ENCODE measurements at places on chromosomes 12 and 14. TPM values are rescaled to one million over a fixed set of nuclear protein-coding genes. Genes with fewer than 3 reads are reported as not detected.

- peak; percentile 9 for ATAC-seq
These were observed 48.1 kb downstream of the DAD1 start for GRCh38 chr14:22540811-22541360.

The C1S gene
- 13.1 TPM for total RNA-seq

- no peak for ATAC-seq
These were observed 39.8 kb downstream of the TMEM63C start for GRCh38 chr14:77221241-77221871.

DNA sequence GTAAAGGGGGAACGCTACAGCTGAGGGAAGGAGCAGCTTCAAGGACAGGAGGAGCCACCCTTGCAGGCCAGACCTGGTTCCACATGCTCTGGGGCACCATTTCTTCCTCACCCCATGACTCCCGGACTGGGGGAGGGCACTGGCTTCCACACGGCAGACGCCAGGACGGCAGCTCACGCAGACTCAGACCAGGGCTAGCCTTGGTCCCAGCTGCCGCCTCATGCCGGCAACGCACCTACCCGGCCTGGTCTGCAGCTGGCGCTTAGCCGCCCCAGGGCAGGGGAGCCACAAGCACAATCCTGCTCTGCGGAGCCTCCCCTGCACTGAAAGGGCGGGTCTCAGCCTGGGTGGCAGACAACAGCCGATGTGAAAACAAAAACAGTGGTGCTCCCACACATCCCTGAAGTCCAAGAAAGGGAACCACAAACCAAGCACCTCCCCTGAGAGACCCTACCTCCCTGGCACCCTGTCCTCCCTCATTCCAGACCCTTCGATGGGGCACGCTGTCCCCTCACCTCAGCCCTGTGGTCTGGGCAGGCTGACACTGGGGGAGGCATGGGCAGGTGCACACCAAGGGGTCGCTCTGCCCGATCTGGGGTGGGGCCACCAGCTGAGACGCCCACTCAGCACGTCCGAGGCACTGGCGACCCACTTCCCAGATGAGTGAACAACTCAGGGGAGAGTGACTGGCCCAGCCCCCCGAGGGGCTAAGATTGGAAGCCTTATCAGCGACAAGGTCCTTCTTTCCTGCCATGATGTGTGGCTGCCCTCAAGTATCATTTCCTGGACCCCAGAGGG, 65.0 kb downstream of the CHGA start:
- no peak for ATAC-seq

DNA sequence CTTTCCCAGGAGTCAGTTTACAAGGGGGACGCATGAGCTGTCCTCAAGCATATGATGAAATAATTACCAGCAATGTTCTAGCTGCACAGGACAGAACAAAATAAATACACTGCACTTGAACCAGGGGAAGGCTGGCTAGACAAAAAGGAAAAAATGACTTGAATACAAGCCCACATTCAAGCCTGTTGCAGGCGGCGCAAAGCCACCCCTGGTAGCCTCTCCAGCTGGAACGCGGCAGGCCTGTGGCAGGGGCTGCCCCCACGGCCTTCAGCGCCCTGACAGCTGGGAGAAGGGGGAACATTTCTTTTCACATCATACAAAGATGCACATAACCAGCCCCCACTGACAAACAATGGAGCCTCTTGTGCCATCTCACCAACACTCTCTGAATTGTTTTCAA, 57.1 kb downstream of the TRAFD1 start:
- no peak for ATAC-seq

- peak; percentile 13 for ATAC-seq
These were observed at the start of gene SRGAP1 for GRCh38 chr12:63844391-63845341. Gene SRGAP1 (plus strand): TSS chr12:63844700. CDS start chr12:63844817, 117 bp downstream.

- no peak for ATAC-seq
These were observed 18.2 kb downstream of the ACVRL1 start for GRCh38 chr12:51925346-51926063.

The ZFHX2 gene
- total RNA-seq, result 2.1 TPM

DNA sequence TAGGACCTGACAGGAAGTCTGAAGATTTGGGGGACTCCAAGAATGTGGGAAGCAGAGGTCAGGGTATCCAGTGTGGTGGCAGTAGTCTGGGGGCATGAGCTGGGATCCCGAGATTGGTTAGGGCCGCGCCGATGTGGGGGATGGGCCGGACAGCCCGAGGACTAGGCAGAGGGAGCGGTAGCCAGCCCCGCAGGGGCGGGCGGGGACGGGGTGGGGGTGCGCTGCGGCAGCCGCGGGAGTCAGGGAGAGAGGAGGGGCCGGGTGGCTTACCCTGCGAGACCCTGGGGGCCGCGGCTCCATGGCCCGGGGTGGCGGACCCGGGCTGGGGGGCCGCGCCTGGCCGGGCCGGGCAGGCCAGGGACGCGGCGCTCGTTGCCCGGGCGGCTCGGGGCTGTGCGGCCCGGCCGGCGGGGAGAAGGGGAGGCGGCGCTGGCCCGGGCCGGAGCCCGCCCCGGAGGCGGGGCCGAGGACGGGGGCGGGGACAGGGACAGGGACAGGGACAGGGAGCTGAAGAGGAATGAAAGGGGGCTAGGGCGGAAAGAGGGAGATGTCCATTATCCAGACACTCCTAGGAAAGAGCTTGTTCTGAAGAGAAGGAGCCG, 5.6 kb downstream of the ZNF385A start:
- ATAC-seq, result peak; percentile 31

DNA sequence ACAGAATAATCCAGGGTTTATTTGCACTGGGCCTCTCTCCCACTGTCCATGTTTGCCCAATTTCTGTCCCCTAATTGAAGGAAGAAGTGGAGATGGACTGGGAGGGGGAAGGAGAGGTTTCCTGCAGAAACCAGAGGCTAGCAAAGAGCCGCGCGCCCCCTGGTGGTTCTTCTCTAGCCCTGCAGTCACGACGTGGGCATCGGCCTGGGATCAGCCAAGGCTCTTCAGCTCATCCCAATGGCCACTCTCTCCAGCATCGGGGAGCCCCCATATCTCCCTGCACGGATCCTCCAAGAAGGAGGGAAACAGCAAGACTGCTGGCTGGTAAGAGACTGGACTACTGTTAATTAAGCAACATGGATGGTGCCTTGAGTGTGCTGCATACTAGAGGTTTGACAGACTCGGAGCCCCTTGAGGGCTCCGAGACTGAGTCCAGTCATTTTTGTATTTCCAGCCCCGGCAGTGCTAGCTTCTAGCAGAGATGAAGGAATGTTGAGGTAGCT, 18.7 kb downstream of the ZBTB39 start:
- ATAC-seq, result peak; percentile 72

GRCh38 chr14:75231320-75231719, 47.3 kb upstream of the FOS start:
- ATAC-seq, result no peak

The GPRC5D gene
- total RNA-seq, result not detected

DNA sequence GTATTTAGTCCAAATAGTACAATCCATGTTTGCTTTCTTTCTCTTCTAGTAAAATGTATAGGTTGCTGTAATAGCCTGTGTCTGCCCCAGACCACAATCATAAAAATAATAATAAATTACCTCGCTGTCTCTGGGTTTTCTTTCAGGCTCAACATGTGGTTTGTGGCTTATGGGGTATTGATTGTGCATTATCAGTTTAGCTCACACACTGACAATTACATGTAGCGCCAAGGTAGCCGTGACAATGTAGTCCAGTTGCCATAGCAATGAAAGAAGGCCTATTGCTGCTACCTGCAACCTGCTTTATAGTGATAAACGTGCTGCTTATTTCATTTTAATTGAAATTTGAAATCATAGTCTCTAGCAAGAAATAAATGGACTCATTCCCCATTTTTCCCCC, 1009.8 kb downstream of the NRXN3 start:
- no peak for ATAC-seq

The KCNC2 gene
- total RNA-seq, result not detected

GRCh38 chr14:22375321-22375930, 213.6 kb downstream of the DAD1 start:
- no peak for ATAC-seq

The RIPK3 gene
- 12.9 TPM for total RNA-seq

- no peak for ATAC-seq
These were observed 39.9 kb downstream of the TBC1D30 start for GRCh38 chr12:64864319-64864718.

DNA sequence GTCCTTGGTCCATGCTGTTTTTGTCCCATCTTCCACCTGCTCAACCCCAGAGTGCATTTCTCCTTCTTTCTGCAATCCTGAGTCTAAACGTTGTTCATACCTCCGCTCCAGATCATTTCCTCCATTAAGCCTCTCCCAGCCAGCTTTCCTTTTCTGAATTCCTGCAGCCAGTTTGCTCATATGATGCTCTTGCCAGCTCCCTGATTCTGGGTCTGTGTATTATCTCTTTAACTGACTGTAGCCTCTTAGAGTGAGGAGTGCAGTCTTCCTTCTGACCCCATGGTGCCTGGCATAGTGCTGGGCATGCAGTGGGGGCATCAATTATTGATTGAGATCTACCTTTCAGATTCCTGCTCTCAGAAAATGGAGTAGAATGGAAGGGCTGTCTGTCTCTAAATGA, 11.5 kb upstream of the TBPL2 start:
- ATAC-seq, result no peak

The PIK3C2G gene
- not detected for total RNA-seq

DNA sequence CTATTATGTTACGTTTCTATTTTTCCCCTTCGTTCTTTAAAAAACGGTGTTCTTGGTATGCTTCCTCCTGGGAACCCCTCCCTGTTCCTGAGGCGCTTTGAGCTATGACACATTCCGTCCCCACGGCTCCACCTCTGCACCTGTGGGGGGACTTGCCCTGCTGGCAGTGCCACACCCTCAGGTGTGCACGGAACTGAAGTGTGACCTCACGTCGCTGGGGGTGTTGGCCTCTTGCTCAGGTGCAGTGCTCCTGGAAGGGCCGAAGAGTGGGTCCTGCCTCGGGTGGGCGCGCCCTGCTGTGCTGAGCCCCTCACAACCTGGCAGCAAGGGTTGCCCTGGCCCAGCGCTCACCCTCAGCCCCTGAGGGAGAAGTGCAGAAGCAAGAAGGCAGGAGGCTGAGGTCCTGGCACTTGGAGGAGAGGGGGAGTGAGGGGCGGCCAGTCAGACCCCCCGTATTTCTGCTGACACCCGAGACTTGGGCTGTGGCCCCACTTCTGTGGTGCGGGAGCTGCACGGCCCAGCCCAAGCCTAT, 4.9 kb downstream of the AMN start:
- ATAC-seq, result no peak

DNA sequence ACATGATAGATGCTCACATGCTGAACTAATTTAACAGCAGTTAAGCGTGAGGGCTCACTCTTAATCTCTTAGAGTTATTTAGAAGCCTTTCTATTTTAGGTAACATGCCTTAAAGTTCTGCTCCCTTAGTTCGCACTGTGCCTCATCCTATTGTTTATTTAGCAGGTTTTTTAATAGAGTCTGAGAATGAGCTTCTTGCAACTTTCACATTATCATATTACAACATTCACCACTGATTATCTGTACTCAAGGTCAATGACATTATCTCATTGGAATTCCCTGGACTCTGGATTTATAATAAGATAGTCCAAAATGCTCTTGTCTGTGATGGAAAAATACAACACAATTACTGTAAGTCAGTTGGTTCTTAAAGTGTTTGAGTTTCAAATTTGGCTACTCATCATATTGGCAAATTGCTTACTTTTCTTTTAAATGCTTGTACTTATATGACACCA, 183.6 kb upstream of the SLC38A2 start:
- ATAC-seq, result no peak

DNA sequence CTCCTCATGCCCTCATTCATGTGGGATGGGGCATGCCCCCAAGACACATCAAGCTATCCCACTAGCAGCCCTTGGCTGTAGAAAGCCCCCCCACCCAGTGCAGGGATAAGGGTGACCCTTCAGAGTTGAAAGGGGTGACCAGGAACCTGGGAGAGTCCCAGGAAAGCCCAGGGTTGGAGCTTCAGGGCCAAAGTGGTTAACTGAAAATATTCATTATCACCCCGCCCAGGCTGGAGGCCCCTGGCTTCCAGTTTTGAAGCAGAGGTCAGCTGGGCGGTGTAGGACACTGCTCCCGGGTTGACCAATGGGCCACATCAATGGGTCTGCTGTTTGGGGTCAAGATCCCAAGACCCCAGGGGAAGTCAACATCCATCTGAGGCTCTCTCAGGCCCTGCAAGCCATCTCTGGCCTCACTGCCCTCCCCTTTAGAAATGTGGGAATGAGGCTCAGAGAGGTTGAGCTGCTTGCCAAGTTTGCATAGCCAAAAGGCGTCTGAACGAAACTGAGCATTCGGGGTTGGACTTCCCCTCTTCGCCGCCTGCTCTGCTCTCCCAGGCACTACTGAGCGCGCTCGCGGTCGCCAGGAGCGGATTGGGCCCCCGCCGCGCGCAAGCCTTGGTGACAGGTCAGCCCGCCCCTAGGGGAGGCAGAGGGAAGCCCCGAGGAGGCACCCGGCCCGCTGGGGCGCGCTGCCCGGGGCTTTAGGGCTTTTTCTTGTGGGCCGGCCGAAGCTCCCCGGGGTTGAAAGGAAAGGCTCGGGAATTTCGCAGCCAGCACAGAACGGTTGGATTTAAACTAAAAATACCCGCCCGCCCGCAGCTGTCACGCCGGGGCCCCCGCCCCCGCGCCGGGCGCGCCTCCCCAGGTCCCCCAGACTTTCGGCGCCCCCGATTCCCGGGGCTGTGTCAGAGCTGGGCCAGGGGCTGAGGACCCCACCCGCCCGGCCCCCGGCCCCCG, 576 bp downstream of the SYNE3 start:
- ATAC-seq, result peak; percentile 85

The SYNDIG1L gene
- total RNA-seq, result not detected

- ATAC-seq, result no peak
These were observed 249.6 kb upstream of the G2E3 start for GRCh38 chr14:30309405-30309804.

GRCh38 chr14:51353901-51354300, 113.9 kb downstream of the TMX1 start:
- no peak for ATAC-seq

DNA sequence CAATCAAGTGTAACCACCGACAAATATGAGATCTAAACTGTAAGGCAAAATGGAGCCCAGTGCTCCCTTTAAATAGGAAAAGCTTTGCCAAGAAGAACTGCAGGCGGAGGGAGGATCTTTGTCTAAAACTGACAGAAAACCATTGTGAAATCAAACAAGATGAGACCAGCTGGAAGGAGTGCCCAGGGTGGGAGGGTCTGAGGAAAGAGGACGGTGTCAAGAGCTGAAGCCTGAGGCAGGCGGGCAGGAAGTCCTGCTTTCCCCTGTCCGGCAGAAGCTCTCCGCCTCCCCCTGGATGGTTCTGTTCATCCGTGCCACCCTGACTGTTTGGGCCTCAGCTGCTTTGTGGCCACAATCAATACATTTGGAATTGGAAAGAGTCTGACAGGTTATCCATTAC, 37.5 kb downstream of the CDC42BPB start:
- no peak for ATAC-seq

The SLC38A4 gene
- total RNA-seq, result not detected

The DENND5B gene
- not detected for total RNA-seq

- no peak for ATAC-seq
These were observed 36.9 kb downstream of the ZFC3H1 start for GRCh38 chr12:71626768-71627167.

- ATAC-seq, result no peak
These were observed 355.5 kb downstream of the KCNH5 start for GRCh38 chr14:62689733-62690132.
